Mesenteric fat pad (tissue), 1 donor: ENCODE measurements at places on chromosomes 16 and 17. TPM values are rescaled to one million over a fixed set of nuclear protein-coding genes. Genes with fewer than 3 reads are reported as not detected.

KIF18B gene
- total RNA-seq: not detected

CD79B gene
- total RNA-seq: 4.3 TPM

SMTNL2 gene
- 0.74 TPM for total RNA-seq

ITGB3 gene
- total RNA-seq: 17.9 TPM

PITPNM3 gene
- total RNA-seq: 1.1 TPM

TMEM11 gene
- total RNA-seq: 37.9 TPM

HAP1 gene
- total RNA-seq: 0.13 TPM

GRCh38 chr17:49200423-49201083 is 9.8 kb downstream of the GNGT2 start:
- no peak for DNase-seq

- DNase-seq: no peak
Observed at GRCh38 chr17:74861662-74862107, 2.0 kb upstream of the GRIN2C start.

DNA sequence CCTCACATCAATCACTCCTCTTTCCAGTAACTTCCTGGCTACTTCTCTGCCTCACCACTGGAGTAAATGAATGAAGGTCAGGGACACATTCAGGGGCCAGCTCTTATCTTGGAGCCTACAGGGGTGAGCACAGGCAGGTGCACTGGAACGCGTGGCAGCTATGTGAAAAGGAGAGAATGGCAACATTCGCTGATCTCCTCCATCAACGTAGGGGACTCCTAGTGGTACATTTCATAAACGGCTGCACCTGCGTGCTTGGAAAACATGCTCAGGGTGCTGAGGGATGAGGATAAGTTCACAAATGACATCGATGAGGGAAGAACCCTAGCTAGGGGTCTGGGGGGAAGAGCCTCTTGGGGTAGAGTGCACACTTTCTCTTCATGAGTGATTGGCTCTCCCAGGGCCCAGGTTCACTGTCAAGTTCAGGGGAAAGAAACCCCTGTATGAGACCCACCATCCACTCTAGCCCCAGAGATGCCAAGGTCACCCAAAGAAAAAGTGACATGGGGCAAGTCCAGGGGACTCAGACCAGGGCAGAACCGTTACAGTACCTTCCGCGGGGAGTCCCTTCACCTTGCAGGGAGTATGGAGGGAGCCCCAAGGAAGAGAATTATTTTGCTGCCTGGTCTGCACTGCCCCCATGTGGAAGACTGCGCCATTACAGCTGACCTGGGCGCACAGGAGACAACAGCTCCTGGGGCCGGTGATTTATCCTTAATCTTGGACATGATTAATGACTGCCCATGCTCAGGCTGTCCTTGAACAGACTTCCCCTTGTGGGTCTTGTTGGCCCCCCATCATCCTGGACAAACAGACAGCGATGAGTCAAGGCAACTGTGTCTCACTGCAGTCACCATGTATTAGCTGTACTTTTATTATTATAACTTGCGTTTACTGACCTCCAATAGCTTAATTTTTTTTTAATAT is 30.1 kb downstream of the VAC14 start:
- DNase-seq: no peak

DNA sequence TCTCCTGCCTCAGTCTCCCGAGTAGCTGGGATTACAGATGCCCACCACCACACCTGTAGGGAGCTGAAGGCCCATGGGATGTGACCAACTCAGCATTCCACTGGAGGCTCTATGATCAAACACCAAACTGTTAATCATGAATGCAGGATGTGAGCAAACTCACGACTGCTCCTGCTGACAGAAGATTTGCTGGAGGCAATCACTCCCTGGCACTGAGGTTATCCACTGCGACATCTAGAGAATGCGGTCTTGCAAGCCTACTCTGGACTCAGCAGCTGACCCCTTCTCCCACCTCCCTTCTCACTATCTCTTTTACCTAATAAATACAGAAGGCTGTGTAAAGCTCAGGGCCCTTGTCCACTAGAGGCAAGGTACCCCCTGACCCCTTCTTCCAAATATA is 4.9 kb downstream of the TEX14 start:
- no peak for DNase-seq

DNA sequence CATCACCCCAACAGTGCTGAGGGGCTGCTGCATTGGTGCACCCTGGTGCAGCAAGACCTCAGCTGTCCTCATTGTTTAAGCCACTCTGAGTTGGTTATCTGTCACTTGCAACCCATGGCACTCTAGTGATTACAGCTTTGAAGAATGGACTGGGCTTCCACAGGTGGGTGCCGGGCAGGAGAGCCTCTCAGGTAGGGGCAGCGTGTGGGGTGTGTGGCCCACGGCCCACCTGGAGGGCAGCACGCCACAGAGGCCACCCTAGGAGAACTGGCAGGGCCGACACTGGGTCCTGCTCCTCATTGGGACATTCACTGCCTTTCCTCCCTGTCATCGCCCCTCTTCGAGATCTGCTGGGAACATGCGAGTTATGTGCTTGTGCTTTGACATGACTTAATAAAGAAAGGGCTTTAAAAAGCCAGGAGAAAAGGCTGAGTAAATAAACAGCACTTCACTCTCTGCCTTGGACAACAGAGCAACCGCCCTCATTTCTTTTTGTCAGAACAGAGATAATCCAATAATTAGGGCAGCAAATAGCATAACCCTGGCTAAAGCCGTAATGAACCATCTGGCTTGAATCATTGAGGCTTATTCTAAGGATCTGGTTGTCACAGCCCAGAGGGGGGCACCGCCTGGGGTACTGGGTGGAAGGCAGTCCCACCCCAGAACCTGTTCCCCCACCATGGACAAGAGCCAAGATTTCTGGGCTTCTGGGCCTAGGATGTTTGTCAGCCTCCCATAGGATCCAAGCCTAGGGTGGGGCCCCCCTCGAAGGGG is 3.0 kb downstream of the DOC2B start:
- DNase-seq: no peak

GRCh38 chr17:3556916-3557767 is 470 bp downstream of the TRPV3 start:
- no peak for DNase-seq

DNA sequence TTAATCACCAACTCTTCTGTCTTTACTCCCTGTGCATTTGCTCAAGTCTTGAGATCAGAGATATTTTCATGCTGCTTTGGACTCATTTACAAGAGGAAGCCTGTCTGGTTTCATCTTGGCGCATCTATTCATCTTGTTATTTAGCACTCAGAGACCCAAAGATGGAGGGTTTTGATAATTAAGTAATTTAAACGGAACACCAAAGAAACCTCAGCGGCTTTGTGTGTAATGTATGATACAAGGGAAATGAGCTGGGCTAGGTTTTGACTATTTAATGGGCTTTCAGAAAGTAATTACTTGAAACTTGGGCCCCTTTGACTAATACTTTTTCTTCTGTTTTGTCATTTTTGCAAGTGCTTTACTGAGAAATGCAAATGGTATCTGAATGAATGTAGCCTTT is 66.2 kb upstream of the CACNG3 start:
- no peak for DNase-seq

DNA sequence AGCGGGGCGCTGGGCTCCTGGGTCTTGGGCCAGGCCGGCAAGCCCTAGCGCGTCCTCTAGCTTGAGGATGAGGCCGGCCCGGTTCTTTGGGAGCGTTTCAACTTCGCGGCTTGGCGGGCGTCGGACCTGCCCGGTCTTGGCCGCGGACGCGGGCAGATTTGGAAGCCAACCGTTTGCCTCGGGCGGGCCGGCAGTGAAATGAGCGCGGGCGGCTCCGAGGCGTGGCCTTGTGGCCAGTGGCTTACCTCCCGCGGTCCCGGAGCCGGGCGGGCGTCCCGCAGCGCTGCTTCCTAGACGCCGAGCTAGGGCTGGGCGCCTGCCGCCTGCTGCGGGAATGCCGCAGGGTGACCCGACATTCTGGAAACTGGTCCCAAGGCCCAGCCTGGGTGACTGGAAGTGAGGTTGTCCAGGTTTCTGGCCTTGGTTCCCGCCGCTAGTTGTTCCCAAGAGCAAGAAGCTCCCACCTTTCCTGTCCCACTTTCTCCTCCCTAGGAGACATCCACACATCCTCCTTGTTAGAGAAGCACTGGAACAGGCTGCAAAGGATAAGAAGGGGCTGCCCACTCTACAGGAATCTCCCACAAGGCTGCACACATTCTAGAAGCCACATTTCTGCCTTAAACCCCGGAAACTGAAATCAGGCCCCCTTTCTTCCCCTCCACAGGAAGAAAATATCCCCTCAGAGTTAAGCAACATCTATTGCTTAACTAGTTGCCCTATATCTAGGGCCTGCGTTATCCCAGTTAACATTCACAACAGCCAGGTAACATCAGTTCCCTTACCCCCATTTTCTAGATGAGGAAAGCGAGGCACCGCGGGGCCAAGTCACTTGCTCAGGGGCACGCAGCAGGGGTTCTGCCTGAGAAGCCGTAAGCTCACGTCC is 4.5 kb upstream of the CBX8 start:
- no peak for DNase-seq

DNA sequence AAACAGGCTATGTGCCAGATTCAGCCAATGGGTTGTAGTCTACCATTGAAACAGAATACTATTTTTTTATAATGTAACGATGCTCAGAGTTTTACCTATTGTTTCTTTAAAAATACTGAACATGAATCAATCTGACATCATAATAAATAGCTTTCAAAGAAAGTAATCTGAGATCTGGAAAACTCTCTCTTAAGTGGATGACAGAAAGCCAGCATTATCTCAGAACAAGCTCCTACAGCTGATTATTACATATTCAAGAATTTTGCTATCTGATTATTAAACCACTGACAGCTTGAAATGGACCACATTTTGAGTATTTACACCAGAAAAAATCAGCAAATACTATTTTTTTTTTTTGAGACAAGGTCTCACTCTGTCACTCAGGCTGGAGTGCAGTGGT is 484.2 kb upstream of the SOX9 start:
- DNase-seq: no peak

DNA sequence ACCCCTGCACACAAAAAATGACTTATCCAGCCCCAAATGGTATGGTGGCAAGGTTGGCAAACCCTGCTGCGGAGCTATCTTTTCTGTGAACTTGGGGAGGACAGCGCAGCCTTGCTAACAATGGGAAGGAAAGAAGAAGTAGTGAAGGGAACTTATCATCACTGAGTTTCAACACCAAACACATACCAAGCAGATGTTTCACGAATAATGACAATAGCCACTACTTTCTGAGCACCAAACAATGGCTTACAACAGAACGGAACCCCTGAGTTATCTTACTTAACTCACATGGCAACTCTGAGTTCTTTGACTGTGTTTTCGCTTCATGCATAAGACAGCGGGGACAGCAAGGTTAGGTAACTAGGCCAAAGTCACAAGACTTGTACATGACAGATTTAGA is 148.9 kb downstream of the XYLT1 start:
- DNase-seq: no peak

DNA sequence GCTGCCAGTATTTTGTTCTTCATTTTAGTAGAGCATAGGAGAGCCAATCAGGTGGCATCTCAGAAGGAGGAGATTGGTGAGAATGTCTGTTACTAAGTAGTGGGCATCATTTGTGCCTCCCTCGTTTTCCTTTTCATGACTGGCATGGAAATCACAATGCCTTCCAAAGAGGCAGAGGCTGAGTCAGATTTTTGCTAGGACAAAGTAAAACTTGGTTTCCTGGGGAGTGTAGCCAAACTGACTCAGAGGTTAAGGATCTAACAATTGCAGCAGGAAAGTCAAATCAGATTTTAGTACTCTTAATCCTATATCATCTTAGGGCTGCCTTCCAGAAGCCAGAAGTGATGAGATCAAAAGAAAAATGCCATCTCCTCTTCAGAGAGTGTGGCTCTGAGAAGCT is 138.7 kb downstream of the ANKFN1 start:
- DNase-seq: no peak

- DNase-seq: no peak
Observed at GRCh38 chr17:4498461-4499397, at the start of gene SPNS2. Gene SPNS2 (plus strand): TSS chr17:4498881. CDS start chr17:4499048, 167 bp downstream.

DNA sequence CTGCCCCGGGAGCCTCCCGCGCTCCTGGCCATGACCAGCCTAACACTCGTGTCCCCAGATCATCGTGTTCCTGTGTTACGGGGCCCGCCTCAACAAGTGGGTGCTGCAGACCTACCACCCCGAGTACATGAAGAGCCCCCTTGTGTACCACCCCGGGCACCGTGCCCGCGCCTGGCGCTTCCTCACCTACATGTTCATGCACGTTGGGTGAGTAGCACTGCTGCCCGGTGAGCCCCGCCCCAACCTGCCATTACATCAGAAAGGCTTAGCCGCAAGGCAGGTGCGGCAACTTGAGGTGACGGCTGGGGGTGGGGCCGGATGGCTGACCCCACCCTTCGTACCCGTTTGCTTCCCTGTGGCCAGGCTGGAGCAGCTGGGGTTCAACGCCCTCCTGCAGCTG is 1.4 kb downstream of the RHBDL1 start:
- DNase-seq: no peak

GRCh38 chr17:4879601-4880000 is 19.7 kb upstream of the C17orf107 start:
- no peak for DNase-seq

DNA sequence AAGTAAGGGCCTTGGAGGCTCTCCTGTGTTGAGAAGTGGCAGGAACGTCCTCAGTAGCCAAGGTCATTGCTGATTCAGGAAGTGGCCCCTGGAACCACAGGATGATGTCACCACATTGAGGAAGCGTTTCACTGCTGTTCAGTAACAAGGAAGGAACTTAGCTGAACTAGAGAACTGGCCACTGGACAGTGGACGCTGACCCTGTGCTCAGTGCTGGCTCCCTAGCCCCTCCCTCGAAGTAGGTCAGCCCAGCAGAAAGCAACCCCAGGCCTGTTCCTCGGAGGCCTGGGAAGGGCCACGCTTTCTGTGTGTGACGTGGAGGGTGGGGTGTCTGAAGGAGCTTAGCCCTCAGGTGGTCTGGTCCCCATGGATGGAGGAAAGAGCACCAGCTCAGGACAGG is 58.3 kb downstream of the B9D1 start:
- no peak for DNase-seq

DNA sequence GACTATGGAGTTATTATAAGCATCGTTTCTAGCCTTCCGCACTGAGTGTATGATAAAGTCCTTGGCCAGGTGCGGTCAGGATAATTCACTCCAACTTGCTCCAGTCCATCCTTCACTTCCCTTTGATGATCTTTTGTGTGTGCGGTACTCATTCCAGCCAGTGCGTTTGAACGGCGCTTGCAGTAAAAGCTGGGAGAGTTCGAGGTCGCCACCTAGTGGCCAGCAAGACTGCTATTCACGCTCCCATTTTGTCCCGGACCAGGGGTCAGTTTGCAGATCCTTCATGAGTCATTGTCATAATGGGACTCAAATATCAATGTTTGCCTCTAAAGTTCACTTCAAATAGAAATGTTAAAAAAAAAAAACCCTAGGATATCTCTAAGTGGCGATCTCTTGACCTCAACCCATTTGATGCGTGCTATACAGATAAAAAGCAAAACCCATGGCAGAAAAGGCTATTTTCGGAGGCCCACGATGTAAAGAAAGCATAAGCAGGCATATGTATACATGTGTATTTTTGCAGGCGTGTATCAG is 417.1 kb downstream of the TMEM114 start:
- DNase-seq: no peak

GRCh38 chr17:39513309-39513708 is 52.0 kb downstream of the CDK12 start:
- no peak for DNase-seq

GRCh38 chr16:85275533-85276249 is 163.4 kb upstream of the CIBAR2 start:
- no peak for DNase-seq
